ENCODE measurements at places on chromosomes 2 and 18. TPM values are rescaled to one million over a fixed set of nuclear protein-coding genes. Genes with fewer than 3 reads are reported as not detected.

EIF2AK2 gene
- total RNA-seq, result 40.5 TPM

GBX2 gene
- not detected for total RNA-seq

GALR1 gene
- total RNA-seq, result not detected

BIN1 gene
- total RNA-seq, result 38.4 TPM

FKBP7 gene
- 2.9 TPM for total RNA-seq

HRH4 gene
- 1.9 TPM for total RNA-seq

DNER gene
- total RNA-seq, result not detected

ABCG8 gene
- total RNA-seq, result not detected

AQP12B gene
- not detected for total RNA-seq

DNAJC5G gene
- total RNA-seq, result not detected

LIMS2 gene
- 5.1 TPM for total RNA-seq

IL1RL2 gene
- not detected for total RNA-seq

LCT gene
- 0.41 TPM for total RNA-seq

CYP26B1 gene
- total RNA-seq, result not detected

SCTR gene
- total RNA-seq, result not detected

SKOR2 gene
- total RNA-seq, result not detected

ATF2 gene
- total RNA-seq, result 57.0 TPM

PPP1CB gene
- 262 TPM for total RNA-seq

MAP2 gene
- not detected for total RNA-seq

UGT1A5 gene
- total RNA-seq, result not detected

MRPL53 gene
- total RNA-seq, result 124 TPM

FBXO15 gene
- total RNA-seq, result 0.83 TPM

IL18RAP gene
- 37.1 TPM for total RNA-seq

EIF5B gene
- 84.7 TPM for total RNA-seq

DARS1 gene
- total RNA-seq, result 132 TPM

LRATD1 gene
- not detected for total RNA-seq

NMS gene
- total RNA-seq, result not detected

MATN3 gene
- not detected for total RNA-seq

PARD6G gene
- total RNA-seq, result 0.10 TPM

TFCP2L1 gene
- total RNA-seq, result 0.02 TPM

GPR55 gene
- 0.29 TPM for total RNA-seq

SKA1 gene
- total RNA-seq, result 20.7 TPM

POTEJ gene
- not detected for total RNA-seq

CPLX4 gene
- not detected for total RNA-seq

CNDP1 gene
- not detected for total RNA-seq

FEZ2 gene
- 14.9 TPM for total RNA-seq

FBLN7 gene
- total RNA-seq, result 29.6 TPM

LMAN1 gene
- 147 TPM for total RNA-seq

SMPD4 gene
- total RNA-seq, result 92.3 TPM

PXDN gene
- 1.7 TPM for total RNA-seq

POTEI gene
- not detected for total RNA-seq

STON1 gene
- 1.2 TPM for total RNA-seq

Data from activated T-helper 1 cell treated with anti-CD3 and anti-CD28 coated beads, Interleukin-12 subunit alpha, Interleukin-12 subunit beta, Interleukin-2, Interleukin-4 antibody, amounts not matched to agents 30 ng/mL and 10 ng/mL and 1 ng/mL, durations not matched to agents 14 hours and 24 hours and 36 hours (primary cell).